Activated T-cell treated with anti-CD3 and anti-CD28 coated beads for 4 hours (primary cell): ENCODE measurements at places on chromosomes 2 and 18.

DNA sequence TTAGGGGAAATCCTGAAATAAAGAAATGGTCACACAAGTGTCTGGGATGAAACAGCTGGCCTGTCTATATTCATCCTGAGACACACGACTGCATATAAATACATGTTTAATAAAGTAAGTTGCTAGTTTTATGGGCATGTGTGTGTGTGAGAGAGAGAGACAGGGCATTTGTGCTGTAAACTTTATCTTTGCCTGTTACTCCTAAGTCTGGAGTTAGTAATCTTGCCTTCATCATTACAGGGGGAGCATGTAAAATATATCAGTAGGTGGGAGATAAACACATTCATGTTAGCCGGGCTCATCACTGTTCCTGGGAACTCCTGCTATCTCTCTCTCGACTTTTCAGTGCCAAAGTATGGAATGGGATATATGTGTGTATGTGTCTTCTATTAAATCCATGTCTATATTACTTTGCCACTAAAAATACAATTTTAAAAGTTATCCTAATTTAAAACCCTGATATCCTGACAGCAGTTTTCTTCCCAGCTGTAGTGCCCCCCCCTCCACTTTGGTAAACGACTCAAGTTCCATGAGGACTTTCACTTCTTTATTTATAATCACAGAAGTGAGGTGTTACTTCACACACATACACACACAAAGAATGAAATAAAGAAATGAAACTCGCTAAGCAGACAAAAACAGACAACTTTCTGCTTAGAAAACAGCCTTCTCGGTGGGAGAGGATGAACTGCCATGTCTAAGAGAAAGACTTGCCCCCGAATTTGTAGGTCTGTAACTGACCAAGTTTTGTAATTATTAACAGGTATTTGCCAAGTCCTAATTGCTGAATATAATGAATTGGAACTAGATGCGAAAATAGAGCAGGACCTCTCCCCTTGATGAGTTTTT is 947 bp downstream of the ZEB2 start:
- no peak for DNase-seq

DNA sequence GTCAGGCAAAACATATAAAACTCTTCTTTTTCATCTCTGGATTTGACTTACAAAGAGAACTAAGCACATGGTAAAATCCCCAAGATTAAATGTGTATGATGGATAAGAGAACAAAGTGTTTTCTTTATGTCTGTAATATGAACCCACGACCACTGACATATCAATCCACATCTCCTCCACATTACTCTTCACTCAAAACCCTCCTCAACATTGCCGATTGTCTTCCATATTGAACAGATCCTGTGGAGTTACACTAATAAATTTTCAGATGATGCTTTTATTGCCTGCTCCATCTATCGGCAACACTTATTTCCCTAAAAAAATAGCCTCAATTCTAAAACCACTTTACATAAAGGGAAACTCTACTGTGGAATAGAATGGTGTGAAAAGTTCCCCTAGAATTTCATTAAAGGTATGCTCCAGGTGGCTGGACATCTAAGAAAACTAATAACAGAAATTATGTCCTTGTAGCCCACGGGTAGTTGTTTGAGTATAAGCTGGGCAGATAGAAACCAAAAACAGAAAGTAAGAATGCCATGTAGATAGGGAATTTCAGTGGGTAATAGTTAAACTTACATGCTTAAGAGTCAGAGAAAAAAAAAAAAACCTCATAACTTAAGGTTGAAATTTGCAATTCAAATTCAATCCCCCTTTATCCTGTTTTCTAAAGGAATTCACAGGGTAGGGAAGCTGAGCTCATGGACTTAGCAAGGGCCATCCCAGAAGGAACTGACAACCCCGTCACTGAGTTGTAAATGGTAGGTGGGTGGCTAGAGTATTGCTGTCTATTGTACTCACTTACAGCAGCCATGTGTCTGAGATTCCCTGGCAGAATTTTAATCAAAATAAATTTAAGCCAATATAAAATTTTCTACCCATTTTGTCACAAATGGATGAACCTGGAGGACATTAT is 305.4 kb upstream of the LYPD1 start:
- no peak for DNase-seq

- DNase-seq: peak; percentile 29
These were observed 120.0 kb upstream of the EPC2 start for GRCh38 chr2:148524519-148524919.

DNA sequence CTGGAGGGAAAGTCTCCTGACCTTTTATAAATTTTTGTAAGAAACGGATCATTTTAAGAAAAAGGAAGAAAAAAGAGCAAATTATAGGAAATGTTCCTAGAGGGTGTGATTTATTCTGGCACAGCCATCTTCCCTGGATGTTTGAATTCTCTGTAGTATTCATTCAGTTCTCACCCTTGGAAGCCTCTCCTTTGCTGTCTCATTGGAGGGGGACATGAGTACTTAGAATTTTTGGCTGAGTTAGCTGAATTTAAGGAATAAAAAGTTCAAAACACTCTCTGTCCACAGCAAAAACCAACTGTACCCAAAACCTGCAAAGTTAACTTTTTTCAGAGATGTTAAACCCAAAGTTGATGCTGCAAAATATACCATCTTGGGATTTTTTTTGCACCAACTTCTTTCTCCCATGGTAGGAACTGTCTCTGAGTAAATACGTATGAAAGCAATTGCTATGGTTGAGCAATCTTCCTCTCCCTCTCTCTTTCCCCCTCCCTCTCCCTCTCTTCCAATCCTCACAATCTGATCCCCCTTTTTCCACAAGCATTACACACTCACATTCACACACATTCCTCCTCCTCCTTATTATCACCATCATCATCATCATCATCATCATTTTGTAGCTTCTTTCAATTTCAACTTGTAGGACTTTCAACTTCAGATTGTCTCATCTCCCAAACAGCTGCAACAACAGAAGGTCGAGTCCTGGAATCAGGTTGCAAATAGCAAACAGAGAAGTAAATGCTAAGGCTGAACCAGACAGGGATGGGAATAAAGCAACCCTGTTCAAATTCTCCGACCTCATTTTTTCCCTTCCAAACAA is 183.7 kb downstream of the GFPT1 start:
- DNase-seq: no peak

GRCh38 chr2:31606509-31606908 is 25.8 kb upstream of the SRD5A2 start:
- DNase-seq: no peak

DNA sequence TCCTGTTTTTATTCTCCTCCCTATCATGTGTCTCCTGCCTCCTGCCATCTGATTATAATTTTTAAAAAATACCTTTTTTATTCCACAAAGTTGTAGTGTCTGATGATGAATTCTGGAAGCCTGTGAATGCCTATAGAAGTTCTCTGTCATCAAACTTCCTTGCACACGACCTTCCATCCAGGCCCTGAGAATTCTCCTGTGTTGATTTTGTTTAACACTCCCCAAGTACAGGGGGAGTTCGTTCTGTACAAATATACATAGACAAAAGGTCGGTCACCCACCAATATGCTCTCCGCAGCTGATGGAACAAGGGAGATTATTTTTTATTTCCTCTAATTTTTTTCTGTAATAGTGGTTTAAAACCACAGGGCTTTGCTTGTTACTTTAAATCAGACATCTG is 232.5 kb downstream of the PIEZO2 start:
- DNase-seq: no peak

GRCh38 chr2:20048488-20049448 is 2.7 kb downstream of the LAPTM4A start:
- DNase-seq: no peak

DNA sequence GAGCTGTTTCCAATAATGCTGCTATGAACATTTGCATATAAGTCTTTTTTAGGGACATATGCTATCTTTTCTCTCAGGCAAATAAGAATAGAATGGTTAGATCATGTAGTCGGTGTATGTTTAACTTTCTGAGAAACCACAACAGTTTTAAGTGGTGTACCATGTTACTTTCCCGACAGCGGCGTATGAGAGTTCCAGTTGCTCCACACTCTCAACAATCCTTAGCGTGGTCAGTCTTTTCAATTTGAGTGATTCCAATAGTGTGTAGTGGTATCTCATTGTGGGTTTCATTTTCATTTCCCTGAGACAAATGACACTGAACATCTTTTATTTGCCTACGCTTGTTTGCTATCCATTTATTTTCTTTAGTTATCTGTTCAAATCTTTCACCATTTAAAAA is 149.5 kb downstream of the ACOXL start:
- no peak for DNase-seq

DNA sequence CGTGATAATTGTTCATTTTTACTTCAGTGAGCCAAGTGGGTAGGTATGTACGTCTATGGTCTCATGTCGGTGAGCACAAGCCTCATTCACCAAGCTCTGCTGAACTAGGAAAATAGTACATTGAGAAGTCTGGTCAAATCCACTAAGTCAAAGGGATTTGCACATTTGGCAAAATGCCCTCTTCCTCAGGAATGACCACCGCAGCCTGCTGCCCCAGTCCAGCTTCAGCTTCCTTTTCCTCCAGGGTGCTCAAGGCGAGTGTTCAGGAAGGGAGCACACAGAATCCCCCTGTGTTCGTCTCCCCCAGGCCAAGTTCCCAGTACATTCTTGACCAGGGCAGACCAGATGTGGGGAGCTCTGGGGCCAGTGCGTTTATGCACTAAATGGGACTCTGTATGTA is 23.0 kb downstream of the TCF7L1 start:
- DNase-seq: no peak

DNA sequence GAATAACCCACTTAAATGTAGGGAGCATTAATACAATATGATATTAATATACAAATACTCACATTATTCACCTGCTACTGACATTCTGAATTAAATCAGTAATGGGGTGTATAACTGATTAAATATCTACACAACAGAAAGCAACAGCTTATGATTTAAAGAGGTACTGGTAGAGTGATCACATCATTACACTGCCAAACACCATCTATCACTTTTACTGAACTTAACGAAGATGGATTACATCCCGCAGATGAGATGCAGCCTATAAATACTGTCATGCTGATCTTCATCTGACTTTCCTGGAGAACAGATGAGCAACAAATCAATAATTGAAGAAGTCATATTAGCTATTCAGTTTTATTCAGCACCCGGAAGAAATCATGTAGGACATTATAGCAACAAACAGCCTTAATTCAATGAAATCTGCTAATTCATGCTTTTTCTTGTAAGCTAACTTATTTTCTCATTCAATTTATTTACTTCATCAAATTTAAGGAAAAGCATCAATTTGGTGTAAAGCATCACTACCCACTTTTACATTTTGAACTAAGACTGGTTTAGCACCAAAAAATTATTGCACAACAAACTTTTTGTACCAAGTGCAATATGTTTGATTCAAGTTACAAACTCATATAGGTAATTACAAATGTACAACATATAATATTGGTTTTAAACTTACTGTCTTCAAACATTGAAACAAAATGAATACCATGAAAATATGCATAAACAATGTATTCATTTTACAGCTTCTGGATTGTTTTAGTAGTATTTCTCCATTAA is 1509.0 kb downstream of the LRP1B start:
- no peak for DNase-seq

GRCh38 chr2:239587311-239587731 is 186.5 kb upstream of the HDAC4 start:
- DNase-seq: no peak

GRCh38 chr2:192574552-192574951 is 379.8 kb upstream of the TMEFF2 start:
- no peak for DNase-seq

GRCh38 chr2:113225263-113226259 is 51.8 kb downstream of the PSD4 start:
- DNase-seq: no peak

DNA sequence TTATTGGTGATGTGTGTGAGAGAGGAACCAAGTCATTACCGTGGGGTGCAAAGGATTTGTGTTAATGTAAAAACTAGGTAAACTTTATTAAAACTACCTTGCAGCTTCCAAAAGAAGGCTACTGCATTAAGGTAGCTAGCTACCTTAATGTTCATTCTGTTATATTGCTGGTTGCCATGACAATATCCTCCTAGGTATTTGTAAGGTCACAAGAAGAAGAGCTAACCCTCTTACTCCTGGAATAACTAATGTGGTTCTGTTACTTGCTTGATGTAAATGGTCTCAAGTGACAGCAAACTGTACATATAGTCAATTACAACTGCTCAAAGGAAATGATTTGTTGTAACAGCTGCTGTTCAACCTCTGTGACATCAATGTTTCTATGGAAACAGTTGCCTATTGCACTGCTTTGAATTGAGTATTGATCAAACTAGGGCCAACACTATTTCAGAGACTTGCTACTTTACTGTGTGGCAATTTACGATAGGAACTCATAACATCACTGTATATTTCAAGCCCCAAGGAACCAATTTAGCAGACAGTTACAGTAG is 319.8 kb upstream of the HNRNPA3 start:
- no peak for DNase-seq

- DNase-seq: no peak
These were observed 106.5 kb upstream of the KCTD1 start for GRCh38 chr18:26654616-26655524.

- no peak for DNase-seq
These were observed 82.2 kb upstream of the SLC1A4 start for GRCh38 chr2:64906853-64907536.

DNA sequence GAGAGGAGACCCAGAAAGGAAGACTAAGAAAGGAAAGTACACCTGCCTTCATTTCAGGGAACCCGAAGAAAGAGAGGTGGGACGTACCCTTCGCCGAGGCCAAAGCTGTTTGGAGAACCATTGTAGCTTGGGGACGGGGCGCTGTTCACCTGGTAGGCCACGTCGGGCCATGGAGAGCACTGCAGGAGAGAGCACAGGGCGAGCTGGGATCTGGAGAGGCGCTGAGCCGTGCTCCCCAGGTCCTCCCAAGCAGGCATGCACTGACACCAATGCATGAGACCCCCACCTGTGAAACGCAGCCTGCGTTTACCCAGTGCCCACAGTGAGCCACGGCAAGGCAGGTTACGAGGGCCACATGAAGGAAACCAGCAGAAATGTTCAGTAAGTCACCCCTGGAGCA is 45.5 kb downstream of the TFCP2L1 start:
- DNase-seq: no peak

DNA sequence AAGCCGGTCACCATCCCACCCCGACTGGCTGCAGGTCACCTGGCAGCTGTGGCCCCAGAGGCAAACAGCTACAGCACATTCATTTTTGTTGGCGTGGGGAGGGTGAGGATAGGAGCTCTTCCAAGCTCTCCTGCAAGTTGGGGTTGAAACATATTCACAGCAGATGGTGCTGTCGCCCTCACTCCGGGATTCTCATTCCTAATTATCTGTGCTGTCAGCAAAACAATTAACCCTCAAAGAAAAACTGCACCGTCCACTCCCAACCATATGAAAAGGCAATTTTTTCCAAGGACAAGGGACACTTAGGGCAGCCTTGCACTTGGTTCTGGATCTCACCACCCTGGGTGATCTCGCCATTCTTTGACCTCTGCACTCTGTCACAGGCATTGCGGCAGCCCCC is 68.6 kb downstream of the ZBTB7C start:
- DNase-seq: no peak
